ENCODE measurements at places on chromosomes 3 and 15. TPM values are rescaled to one million over a fixed set of nuclear protein-coding genes. Genes with fewer than 3 reads are reported as not detected.

The SLC28A1 gene
- not detected for polyA plus RNA-seq

The CFAP91 gene
- polyA plus RNA-seq, result 12.5 TPM

The ARPIN gene
- polyA plus RNA-seq, result 3.5 TPM

The NEK10 gene
- 17.6 TPM for polyA plus RNA-seq

The GOLGA6A gene
- polyA plus RNA-seq, result 0.50 TPM

The CASR gene
- polyA plus RNA-seq, result not detected

The ZIC1 gene
- 134 TPM for polyA plus RNA-seq

The GRM7 gene
- 21.9 TPM for polyA plus RNA-seq

The SEMA6D gene
- 108 TPM for polyA plus RNA-seq

The RPP14 gene
- polyA plus RNA-seq, result 13.0 TPM

Measured in neural cell (in vitro differentiated cells).